ENCODE measurements at places on chromosomes 3 and 15. TPM values are rescaled to one million over a fixed set of nuclear protein-coding genes. Genes with fewer than 3 reads are reported as not detected.

DNA sequence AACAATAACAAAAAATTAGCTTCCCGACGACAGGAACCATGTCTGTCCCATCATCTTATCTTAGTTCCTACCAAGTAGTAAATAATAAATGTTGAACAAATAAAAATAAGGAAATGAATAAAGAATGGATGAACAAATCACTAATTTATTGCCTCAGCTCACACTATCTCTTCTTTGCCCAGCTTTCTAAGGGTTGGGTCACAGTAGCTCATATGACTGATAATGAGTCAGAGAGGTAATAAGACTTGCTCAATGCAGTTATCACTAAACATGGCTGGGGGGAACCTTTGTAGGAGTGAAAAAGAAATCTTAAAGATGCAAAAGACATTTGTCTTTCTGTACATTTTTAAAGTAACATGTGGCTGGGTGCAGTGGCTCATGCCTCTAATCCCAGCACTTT is 182.2 kb downstream of the WDR76 start:
- no peak for DNase-seq

Gene TERC
- polyA plus RNA-seq = 0.48 TPM

GRCh38 chr3:69422751-69423150 is 36.9 kb upstream of the FRMD4B start:
- DNase-seq = no peak

Gene PIF1
- 4.3 TPM for polyA plus RNA-seq

DNA sequence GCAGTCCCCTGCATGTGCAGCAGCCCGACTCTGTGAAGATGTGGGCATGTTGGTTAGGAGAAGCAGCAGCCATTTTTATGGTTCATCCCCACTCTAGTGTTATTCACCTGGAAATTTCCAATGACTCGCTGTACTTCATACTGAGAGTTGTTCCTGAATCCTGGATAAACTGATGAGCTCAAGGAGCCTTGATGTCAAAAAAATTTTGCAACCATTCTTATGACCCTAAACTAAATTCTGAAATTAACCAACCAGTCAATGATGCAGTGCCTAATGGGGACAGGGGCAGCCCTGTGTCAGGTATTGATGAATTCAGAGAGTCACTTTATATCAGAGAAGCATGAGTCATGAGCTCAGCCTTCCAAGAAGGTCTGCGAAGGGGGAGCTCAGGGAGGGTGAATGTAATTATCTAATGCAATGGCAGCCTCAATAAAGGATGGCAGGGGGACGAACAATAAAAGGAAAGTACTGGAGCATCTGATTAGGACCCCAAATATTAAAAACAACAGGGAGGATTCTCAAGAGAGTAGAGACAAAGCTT is 108.4 kb upstream of the VEPH1 start:
- DNase-seq = no peak

- no peak for DNase-seq
Measured at GRCh38 chr3:188706176-188706575, 465.6 kb upstream of the TPRG1 start.

DNA sequence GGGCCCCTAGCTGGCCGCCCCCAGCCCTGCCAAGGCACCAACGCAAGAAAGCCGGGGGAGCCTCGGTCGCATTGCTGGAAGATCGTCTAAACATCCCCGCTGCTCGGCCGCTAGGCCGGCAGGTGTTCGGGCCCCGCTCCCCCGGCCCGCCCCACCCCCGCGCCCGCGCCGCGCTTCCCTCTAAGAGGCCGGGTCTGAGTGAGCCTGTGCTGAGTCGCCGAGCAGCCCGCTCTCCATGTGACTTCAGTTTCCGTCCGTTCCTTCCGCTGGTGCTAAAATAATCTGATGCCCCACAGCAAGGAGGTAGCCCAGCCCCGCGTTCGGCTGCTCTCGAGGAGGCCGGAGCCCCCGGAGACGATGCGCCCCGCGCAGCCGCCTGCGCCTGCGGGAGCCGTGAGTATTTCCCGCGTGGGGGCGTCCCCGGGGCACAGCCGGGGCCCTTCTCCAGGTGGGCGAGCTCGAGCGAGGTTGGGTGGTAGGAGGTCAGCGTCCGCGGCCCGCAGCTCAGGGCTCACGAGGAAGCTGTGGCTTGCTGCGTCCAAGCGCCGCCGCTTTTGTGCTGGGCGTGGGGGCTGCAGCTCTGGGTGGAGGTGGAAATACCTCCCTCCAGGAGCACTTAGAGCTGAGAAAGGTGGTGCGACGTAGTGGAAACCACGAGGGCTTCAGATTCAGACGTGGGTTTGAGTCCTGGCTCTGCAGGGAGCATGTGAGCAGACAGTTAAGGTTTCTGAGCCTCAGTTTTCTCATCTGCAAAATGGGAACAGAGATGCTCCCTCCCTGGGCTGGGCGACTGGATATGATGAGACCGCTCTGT is at the start of gene NRROS:
TSS of gene NRROS (plus strand) at position 212 of the 814 bp plus-strand sequence. CDS start 14,846 bp downstream, outside the sequence.
- DNase-seq = peak; percentile 36

Gene MME
- 29.5 TPM for polyA plus RNA-seq

DNA sequence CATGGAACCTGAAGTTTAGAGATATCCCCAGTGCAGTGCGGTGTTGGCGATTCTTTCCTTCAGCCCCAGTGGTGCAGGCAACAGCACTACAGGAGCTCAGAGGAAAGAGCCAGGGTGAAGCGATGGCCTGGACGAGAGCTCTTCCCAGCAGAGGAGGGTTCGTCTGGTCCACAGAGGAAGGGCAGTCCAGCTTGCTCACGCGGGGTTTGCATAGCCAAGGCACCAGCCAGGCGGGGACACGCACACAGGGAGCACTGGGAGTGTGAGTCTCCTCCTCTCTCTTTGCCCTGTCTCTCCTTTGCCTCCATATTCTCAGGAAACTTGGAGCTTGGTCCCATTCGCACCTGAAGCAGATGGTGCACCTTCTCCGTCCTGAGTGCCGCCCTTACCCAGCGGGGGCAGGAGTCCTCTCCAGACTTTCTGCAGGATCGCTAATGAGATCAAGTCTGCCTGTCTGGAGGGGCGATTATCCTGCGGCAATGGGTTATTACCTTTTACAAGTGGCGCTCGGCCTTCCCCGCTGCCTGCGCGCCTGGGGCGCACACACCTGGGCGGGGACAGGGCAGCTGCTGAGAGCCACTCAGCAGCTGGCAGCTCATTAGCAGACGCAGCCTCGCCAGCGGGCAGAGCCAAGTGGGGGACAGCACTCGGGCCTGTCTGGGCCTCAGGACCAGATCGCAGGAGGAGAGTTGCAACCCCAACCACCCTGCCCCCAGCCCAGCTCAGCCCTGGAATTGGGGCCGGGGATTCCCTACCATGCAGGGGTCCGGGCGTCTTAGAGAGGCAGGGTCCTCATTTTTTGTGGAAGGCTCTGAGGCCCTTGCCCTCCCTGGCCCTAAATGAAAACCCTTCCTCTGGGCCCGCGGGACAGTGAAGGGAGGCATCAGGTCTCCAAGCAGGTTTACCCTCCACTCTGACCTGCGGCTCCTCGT is 119.0 kb upstream of the MEF2A start:
- DNase-seq = no peak

Gene PLS1
- polyA plus RNA-seq = 0.77 TPM

- DNase-seq = no peak
Measured at GRCh38 chr15:31364301-31365031, 37.8 kb downstream of the KLF13 start.

Gene CACNA2D3
- polyA plus RNA-seq = 2.4 TPM

Gene GOLGA6L22
- not detected for polyA plus RNA-seq

- DNase-seq = no peak
Measured at GRCh38 chr15:68993276-68993675, 21.2 kb upstream of the NOX5 start.

GRCh38 chr15:77496715-77497109 is 76.0 kb downstream of the HMG20A start:
- peak; percentile 94 for DNase-seq

GRCh38 chr3:98799479-98799878 is 36.3 kb downstream of the ST3GAL6 start:
- DNase-seq = no peak

Gene RAB27A
- polyA plus RNA-seq = 7.2 TPM

- DNase-seq = no peak
Measured at GRCh38 chr3:194840661-194841514, 155.2 kb downstream of the FAM43A start.

DNA sequence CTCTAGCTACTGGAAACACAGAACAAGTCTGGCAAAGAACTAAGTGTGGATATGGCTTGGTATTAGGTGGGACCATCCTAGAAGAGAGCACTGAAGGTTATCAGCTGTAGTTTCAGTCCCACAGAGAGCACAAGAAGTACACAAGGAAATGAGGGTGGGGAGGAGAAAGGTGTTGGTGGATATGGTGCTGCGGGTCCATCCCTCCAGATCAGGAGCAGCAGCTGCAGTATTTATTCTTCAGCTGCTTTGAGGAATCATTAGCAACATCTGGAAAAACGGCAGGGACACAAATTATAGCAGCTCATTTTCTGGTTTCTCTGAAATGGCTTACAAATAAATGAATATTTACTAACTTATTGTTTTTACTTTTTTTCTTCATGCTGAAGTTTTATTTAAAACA is 29.0 kb downstream of the CD80 start:
- DNase-seq = no peak

Gene EPHB3
- polyA plus RNA-seq = 42.8 TPM
